Uterus (tissue), 4 donors: ENCODE measurements at places on chromosomes 5 and 9.

GRCh38 chr5:150497274-150497988, 10.5 kb upstream of the NDST1 start:
- DNase-seq = peak; percentile 64

DNA sequence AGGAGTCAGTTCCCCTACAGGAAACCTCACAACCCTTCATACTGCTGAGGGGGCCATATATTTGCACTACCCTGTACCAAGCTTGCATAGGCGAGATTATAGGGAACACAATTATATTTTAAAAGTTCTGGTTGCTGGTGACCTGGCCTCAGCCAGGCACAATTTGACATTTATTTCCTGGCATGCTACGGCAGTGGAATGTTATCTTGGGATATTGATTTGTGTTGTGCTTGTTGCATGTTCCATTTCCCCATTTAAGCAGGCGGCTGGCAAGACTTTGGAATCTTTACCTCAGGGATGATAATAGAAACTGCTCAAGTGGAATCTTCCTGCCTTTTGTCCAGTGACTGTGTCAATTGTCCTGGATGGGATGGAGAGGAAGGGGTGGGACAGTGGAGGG, 67.0 kb upstream of the RPS23 start:
- no peak for DNase-seq

GRCh38 chr5:10151656-10152055, 98.0 kb downstream of the ATPSCKMT start:
- DNase-seq = no peak

GRCh38 chr9:101200852-101201251, 172.3 kb downstream of the PLPPR1 start:
- no peak for DNase-seq

GRCh38 chr9:97041898-97042297, 3.0 kb upstream of the CTSV start:
- DNase-seq = no peak

DNA sequence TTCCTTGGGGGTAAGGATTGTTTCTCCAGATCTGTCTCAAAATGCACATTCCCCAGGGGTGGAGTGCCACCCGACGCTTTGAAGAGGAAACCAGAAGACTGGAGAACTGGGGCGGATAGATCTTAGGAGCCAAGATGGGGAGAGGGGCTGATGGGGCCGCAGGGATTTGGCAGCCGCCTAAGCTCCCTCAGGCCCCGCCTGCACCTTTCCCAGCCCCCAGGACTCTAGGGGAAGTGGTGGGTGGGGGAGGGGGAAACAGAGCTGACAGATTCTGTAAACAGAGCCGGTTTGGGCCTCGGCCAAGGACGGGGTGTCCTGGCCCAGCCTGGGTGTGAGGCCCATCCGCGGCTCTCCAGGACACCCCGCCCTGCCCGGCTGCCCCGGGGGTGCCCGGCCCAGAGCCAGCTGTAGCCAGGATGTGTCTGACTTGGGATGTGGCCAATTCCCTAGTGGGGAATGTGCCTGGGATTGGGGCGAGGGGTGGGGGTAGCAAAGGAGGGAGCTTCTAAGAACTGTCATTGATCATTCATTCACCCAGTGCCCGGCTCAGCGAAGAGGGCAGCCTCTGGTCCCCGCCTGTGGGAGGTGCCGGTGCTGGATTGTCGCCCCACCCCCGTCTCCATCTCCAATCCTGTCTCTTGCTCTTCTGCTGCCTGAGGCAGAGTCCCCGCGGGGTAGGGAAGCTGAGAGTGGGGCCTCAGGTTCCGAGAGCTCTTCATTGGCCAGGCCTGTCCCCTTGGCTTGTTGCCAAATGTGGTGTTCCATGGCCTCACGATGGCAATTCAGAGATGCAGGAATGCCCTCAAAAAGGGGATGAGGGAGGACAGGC, 54.8 kb upstream of the CDKN2AIPNL start:
- DNase-seq = peak; percentile 99

DNA sequence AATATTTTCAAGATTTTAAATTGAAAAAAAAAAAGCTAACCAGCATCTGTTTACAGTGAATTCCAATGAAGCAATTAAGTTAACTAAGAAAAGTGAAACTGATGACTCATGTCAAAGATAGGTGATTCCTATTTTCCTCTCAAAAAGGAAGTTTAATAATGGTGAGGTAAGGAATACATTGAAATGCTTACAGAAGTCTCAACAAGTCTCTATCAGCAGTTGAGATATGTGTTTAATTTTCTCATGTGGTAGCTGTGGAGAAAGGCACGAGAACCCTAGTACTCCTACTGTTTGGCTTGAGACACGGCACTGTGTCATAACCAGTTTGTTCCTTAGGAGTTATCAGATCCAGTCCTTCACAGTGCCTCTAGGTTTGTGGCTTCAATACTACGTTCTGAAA, 114.5 kb downstream of the SLC25A46 start:
- DNase-seq = no peak

GRCh38 chr9:130045725-130046450, 2.9 kb upstream of the FNBP1 start:
- no peak for DNase-seq

DNA sequence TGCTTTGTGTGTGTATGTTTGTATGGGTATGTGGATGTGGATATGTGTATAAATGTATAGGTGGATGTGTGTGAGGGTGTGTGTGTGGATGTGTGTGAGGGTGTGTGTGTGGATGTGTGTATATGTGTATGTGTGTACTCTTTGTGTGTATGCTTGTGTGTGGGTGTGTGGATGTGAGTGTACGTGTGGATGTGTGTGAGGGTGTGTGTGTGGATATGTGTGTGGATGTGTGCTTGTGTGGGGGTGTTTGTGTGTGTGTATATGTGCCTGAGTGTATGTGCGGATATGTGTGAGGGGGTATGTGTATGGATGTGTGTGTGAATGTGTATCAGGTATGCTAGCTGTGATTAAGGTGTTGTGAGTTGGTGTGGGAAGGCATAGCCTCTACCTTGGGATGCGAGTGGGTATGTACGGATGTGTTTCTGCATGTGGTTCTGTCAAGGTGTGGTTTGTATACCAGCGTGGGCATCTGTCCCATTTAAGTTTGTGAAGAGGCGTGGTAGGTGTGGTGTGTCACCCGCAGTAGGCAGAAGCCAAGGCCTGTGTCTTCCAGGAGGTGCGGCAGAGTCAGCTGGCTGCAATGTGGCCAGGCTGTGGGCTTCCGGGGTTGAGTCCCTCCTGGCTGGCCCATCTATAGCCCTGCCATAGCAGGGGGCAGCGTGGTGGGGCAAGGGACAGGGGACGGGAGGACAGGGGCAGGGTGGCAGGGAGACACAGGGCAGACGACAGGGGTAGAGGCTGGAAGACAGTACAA, 155.8 kb downstream of the DAB2IP start:
- DNase-seq = no peak

- no peak for DNase-seq
Measured at GRCh38 chr5:16810208-16810854, 125.8 kb downstream of the MYO10 start.

DNA sequence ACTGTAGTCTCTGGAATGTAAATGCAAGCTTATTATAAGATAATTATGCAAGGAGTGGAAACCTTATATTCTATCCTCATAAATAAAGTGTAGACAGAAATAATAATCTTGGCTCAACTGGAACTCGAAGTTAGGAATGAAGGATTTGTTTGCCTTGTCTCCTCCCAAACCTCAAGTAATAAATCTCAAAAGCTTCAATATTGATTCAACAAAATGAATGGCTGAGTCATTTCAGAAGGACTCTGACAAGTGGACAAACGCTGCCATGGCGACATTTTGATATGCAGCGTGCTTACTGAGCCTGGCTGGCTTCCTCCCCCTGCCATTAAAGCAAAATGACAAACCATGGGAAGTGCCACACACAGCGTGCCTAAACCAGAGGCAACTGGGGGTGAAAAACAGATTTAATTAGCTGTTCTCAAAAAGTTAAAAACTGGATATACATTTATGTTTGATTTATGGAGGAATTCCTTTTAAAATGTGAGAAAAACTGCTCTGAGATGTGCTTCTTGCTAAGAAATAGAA, 10.5 kb upstream of the ADGRV1 start:
- DNase-seq = no peak

GRCh38 chr5:96509316-96509715, 76.3 kb upstream of the PCSK1 start:
- no peak for DNase-seq

DNA sequence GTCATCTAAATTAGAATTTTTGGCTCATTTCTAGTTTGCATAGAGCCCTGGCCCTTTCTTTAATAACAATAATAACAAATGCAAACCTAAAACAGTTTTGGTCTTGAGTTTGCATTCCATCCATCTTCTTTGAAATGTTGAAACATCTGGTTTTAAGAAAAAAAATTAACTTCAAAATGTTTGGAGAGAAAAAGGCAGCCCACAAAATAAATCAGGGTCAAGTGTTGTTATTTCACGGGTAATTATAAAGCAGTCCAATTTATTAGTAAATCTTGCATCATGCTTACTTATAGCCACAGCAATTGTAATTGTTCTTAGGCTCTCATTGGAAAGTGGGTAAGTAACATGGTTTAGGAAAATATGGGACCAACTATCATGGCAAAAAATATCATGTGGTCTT, 247.0 kb upstream of the MEF2C start:
- no peak for DNase-seq

- DNase-seq = no peak
Measured at GRCh38 chr5:156182174-156182967, 144.6 kb upstream of the SGCD start.

GRCh38 chr9:95771556-95772246, 103.8 kb upstream of the ERCC6L2 start:
- peak; percentile 30 for DNase-seq

DNA sequence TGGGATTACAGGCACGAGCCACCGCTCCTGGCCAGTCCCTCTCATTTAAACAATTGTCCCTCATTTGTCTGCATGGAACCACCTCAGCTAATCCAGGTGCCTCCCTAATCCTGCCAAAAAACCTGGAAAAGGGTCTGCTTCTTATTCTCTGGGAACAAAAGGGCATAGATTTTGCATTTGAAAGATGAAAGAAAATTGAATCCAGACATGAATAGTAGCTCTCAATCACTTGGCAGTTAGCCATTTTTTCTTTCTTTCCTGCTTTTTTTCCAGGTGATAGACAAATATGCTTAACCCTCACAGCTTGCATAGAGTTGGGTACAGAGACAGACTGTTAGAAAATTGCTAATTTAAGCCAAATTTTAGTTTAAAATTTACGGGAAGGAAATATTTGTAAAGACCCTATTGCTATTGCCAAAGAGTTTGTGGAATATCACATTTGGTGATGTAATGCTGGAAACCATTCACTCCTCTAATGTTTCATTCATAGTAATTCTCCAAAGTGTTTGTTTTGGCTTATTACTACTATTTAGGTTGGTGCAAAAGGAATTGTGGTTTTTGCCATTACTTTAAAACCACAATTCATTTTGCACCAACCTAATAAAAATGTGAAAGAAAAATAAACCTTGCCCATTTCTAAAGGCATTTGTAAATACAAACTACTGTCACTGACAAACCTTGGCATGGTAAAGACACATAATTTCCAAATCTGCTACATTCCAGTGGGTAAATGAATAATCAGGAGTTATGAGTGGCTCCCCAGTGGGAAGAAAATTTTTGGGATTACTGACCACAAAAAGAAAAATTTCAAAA, 80.5 kb upstream of the JAK2 start:
- no peak for DNase-seq

DNA sequence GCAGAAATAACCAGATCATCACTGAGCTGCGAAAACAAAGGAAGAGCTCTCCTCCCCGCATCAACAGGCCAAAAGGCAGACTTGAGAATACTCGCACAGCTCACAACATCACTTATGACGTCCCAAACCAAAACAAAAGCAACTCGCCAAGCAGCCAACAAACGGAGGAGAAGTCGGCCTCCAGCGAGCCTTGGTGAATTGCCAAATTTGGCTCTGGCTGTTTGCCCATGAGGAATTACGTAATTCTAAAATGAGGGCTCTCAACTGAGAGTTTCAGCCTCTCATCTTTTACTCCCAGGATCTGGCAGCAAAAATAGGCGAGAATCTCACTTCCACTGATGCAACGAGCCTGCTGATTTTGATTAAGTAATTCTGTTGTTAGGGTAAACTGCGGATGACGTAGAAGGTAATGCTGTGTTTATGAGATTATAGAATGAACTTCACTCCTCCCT, 51.7 kb upstream of the SEMA6A start:
- DNase-seq = peak; percentile 88

- no peak for DNase-seq
Measured at GRCh38 chr9:79569814-79570447, 1.8 kb upstream of the TLE4 start.

DNA sequence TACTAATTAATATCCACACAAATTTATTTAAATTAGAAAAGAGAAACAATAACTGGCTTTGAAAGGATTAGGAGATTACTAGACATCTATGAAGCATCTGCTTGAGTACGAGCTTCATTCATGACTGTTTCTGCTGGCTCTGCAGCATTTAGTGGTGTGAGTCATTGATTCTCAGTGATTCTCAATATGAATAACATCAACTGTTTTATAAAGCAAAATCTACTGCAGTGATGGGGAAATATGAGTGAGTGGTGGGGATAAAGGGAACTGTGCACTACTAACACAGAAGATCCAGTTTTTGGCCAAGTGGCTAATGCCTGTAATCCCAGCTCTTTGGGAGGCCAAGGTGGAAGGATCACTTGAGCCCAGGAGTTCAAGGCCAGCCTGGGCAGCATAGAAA, 8.4 kb downstream of the FNBP1 start:
- DNase-seq = no peak

DNA sequence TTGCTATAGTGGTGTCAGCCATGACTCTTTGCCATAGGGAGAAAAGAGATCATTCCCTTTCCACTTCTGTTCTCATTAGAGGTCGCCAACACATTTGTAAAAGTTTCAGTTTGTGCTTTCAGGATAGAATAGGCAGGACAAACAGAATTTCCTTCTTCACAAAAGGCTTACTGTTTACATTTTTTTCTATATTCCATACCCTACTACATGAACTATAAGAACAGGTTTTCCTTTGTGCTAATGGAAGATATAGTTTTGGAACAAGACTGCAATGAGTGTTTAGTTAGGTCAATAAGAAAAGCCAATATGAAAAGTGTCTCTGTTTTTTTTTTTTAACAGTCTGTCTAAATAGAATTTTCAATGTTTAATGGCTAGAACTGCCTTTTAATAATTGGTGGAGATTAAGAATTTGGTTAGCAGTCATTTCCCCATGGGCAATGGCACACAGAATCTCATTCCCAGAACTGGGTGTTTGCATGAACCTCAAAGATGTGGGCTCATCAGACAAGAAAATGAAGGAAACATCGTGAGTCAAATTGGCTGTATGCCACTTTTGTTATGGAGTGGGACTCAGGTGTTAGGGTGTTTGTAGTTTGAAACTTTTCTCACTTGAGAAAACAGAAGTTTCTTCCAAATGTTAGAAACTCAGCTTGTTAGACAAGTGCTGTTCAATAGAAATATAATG, 75.2 kb upstream of the PRLR start:
- DNase-seq = no peak

DNA sequence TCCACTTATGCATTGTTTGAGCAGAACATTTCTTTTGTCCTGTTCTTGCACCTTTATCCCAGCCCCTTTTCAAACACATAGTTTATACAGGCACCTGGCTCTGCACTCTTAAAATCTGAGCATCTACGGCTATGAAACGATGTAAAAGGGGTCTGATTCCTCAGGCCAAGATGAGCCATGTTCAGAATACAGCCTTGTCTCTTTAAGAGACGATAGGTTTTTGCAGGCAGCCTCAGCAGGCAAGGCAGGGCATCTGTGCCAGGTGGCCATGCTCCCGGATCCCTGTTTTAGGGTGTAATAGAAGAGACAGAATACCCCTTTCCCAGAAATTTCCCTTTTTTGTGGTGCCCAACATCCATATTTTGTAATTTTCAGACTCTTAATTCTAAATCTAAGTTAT, 89.1 kb upstream of the NFIB start:
- no peak for DNase-seq

- peak; percentile 74 for DNase-seq
Measured at GRCh38 chr5:134533115-134533815, 7.8 kb downstream of the JADE2 start.
